ENCODE measurements at places on chromosomes 7 and 10.
A peak's percentile ranks its signal among the peaks of the same experiment; 100 is the strongest.

DNA sequence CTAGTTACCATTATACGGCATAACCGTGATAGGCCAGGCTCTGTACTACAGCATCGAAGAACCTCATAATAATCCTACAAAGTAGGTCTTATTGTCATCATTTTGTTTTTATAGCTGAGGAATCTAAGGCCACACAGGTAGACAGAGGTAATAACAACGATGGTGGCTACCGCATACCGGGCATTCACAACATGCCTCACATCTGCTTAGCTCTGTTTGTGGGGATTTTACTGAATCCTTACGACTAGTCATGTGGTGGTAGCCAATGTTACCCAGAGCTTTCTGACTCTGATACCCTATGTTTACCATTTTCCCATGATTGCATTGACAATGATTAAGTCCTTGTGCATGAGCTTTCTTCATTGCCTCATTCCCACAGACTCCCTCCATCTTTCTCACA lies 269.4 kb downstream of the TCF7L2 start:
- no peak for DNase-seq

DNA sequence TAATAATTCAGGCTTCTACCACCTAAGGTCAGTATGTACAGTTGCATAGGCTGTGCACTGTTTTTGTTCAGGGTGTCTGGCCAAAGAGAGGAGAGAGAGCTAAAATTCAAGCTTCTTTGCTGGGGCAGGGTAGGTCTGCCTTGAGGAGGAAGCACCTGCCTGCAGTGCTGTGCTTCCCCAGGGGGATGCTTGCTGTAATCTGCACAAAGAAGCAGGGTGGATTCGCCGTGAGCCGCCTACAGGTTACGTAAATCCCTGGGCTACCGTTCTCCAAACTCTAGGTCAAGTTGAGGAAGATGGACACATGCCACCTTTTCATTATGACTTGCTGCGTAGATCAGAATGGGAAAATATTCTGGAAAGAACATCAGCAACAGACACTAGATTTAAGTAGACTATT lies 543.3 kb downstream of the TNS3 start:
- DNase-seq, result no peak

DNA sequence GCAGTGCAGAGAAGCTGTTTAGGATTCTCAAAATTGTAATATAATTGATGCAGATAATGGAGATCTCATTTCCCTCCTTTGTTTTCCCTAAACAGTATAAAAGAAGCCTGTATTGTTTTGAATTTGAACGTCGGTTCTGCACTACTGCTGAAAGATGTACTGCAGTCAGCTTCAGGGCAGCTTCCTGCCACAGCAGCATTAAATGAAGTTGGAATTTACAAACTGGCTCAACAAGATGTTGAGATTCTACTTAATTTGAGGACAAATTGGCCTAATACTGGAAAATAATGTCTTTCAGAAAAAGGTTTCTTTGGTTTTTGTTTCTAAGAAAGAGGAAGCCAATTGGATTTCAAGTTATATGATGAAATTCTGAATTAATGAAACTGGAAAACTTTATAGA lies 14.3 kb downstream of the EFCAB10 start:
- DNase-seq, result no peak

- peak; percentile 30 for DNase-seq
Measured at GRCh38 chr7:132546366-132547127, 29.7 kb downstream of the PLXNA4 start.

DNA sequence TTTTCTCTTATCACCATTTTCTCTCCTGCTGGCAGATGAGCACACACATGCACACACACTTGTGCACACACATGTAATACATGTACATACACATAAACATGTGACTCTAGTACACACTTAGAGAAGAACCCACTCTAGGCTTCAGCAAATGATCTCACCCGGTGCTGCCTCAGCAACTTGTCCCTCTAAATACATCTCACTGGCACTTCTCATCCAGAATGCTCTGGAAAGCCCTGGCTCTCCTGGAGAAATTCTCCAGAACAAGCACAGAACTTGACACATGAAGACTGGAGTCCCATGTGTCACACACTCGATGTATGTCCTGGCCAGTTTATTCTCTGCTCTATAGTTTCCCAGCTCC lies 254.9 kb downstream of the ELMO1 start:
- DNase-seq, result no peak

GRCh38 chr7:607938-608337 lies 88.3 kb upstream of the PDGFA start:
- DNase-seq, result no peak

GRCh38 chr7:70093205-70093904 lies 495.1 kb downstream of the AUTS2 start:
- DNase-seq, result no peak

DNA sequence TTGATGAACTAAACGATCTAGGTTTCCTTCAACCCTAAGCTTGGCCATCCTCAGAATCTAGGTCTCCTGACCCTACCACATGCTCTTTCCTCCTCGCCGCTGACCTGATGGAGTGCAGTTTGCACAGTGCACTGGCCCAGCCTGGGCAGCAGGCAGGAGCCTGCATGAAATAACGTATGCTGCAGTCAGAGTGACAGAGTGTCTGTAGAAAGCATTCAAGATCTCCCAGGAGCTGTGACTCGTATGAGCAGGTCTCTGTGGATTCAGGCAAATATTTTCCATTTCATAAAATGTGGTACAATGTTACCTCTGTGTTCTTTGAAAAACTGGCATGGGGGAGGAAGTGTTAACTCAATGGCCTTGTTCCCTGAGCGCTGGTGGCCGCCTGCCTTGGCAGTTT lies 441.8 kb downstream of the RPS24 start:
- DNase-seq, result no peak

Data from AG08395 (cell line).